ENCODE measurements at places on chromosomes 7 and 10.

DNA sequence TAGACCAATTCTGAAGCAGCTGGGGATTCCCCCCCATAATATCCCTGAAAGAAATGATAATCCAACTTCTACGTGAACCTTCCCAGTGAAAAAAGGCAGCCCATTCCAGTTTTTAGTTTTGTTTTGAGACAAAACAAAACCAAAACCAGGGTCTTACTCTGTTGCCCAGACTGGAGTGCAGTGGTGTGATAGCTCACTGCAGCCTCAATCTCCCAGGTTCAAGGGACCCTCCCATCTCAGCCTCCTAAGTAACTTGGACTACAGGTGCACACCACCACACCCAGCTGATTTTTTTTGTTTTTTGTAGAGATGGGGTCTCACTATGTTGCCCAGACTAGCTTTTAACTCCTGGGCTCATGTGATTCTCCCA lies 12.5 kb upstream of the ARPC1A start:
- DNase-seq = no peak

DNA sequence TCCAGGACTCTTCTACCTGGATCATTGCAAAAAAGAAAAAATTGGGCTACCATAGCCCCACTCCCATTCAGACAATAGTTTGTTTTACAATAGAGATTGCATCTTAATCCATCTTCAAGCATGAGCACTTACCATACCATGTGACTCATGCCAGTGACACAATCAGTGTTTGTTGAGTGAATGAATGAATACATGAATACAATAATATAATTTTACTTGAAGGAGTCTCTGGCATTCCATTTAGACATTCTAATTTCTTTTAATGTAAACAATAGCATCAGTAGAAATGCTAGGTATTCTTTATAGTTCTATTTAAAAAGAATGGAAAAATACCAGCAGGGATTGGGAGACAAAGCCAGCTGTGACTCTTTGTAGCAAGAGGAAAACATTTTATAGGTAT lies 141.6 kb upstream of the AKR1E2 start:
- DNase-seq = no peak

- no peak for DNase-seq
Measured at GRCh38 chr10:119608316-119609155, 11.8 kb upstream of the TIAL1 start.

DNA sequence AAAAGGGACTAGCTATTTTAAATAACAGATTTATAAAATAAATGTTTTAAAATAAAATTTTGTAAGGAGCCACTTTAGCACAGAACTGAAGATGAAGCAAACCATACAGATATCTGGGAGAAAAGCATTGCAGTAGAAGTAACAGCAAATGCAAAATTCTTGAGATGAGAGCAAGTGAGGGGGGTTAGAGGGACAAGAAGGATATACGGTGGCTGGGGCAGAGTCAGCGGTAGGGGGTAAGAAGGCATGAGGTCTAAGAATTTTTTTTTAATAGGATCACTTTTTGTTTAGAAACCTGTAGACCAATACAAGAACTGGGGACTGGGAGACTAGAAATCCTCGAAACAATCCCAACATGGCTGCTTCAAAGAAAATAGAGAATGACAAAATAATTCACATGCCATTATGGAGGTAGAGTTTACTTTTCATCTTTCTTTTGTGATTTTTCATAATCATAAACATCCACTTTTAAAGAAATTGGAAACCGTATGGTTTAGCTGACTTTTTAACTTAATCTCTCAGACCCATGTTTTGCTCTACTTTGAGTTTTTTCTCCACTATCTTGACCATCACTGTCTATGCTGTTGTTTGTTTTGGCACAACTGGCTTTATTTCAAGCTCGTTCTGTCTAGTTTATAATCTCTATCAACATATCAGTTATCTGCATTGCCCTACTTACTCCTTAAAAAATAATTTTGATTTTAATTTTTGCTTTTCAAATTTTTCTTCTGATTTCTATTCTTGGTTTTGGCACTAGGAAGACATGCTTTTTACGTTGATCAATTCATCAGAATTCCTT lies 73.5 kb downstream of the KMT2C start:
- DNase-seq = no peak

DNA sequence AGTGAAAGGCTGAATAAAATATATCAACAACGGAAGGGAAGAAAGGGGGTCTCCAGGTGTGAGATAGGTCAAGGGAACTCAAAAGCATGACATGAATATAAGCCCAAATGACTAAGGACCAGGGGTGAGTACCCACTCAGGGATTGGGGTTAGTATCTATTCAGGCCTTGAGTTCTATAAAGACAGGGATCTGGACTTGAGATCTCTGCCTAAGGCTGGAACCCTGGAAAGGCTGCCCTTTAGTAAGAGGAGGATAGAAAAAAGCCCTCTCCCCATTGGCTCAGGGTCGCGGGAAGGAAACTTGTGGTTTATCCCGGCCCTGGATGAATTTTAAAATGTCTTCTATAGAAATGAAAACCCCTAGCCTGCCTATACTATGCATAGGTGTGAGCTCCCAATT lies 2.4 kb upstream of the ITPRIP start:
- no peak for DNase-seq

GRCh38 chr7:41222746-41223145 lies 480.1 kb downstream of the INHBA start:
- no peak for DNase-seq

GRCh38 chr7:103689255-103689654 lies 243.2 kb upstream of the SLC26A5 start:
- no peak for DNase-seq

DNA sequence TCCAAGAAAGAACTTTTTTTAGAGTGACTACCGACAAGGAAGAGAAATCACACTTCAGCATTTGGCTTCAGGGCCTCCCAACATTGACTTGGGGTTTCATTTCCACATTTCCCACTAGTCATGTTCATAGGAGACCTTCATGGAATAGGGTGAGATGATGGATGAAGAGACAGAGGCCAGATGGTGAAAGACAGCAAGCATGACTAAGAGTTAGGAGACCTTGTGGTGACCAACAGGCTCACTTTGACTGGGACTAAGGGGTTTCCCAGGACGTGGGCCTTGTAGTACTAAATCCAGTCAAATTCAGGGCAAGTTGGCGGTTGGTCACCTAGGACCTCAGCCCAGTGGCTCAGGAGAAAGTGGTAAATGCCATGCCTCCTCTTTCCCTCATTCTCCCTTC lies 3.0 kb upstream of the GIMAP5 start:
- no peak for DNase-seq

DNA sequence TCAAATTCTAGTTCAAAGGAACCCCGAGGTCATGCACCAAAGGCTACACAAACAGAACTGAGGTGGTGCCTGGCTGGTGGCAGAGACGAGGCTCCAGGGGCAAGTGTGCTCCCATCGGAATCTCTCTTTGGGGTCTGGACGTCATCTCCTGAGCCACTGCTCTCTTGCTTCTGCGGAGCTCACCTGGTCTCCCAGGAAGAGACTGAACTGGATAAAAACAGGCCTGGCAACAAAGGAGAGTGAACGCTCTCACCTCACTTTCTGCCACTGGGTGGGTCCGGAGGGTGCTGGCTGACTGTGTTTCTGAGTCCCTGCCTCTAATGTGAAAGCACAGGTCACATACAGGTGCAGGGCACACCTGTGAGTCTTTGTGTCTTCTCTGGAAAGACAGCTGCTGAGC lies 22.4 kb downstream of the VIPR2 start:
- DNase-seq = no peak

DNA sequence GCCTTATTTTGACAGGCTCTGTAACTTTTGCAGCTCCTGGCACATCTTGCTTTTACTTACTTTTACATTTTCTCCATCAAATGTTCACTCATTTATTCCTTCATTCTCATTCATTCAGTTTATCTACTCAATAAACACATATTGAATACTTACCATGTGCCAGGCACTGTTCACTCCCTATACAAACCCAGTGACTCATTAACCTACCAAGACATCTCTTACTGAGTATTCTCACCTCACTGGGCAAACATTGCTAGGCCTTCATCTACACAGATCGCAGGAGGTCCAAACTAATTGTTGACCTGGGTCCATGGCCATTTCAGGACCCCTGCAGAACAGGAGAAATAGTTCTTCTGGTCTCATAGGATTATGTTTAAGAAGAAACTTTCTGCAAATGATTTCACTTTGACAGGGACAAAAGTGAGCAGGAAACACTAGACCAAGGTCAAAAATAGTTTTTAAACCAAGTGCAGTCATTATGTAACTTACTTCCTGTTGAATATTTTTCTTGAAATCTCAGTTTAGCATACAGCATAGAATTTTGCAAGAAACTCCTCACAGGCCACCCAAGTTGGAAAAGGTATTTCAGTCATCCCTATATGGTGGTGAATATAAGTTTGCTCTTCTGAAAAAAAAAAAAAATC lies 17.6 kb downstream of the SLC26A4 start:
- DNase-seq = no peak

DNA sequence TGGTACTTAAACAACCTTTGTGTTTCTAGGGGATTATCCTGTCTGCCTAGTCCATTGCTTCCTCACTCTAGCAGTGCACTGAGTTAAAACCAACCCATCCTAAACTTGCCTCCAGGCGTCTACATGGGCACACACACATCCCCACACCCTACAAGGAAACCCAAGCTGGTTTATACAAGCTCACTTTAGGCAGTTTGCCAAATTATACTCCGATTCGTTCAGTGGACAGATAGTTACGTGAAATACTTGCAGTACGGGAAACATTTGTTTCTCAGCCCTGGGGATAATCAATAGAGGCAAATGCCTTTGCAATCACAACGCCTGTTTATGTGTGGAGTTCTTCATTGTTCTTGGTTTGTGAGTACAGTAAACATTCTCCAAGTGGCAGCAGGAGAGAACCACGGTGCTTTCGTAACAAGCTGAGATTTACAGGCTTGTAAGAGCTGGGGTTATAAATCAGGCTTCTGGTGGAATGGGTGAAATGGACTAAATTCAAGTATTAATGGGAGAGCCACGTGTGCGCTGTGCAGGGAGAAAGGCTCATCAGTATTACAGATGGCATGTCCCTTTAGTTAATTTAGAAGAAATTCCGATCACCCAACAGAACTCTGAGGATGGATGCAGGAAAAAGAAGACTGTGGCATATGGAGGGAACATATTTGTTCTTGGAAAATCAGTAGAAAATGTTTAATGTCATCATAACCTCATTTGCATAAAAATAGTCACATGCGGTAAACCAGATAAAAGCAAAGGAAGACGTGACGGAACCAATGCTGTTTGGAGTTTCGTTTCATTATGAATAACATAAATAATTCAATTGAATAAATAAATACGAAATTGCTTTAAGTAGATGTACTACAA lies 217.1 kb downstream of the GALNT17 start:
- no peak for DNase-seq

DNA sequence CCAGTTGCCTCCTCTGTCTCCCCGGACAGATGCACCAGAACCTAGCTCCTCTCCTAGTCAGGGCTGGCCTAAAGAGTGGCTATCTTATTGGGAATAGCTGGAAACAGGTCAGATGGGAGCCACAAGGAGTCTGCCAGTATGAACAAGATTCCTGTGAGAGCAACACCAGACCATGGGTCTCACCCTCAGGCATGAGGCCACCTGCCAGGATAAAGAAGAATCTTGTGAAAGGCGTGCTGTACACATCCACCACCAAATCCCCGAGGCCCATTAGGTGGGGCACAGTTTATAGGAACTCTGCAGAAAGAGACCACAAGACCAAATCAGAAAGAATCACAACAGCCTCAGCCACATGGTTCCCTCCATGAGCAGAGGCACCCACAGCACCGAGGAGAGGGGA lies 325.9 kb downstream of the TNS3 start:
- DNase-seq = no peak
